ENCODE measurements at places on chromosomes 11 and 22.

DNA sequence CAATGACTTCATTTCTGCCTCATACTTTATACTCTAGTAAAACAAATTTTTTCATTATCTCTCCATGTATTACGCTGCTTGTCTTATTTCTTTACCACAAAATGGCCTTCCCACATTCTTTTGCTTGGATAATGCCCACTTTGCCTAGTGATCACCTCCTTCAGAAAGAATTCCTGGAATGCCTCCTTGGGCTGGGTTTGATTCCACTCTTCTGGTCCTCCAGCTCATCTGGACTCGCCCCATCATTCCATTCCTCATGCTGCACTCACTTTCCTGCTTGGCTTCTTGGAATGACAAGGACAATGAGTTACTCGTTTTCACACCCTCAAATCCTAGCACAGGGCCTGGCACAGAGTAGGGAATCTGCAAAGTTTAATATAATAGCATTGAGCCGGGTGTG lies 475.1 kb upstream of the LARGE1 start:
- DNase-seq = no peak

- no peak for DNase-seq
These were observed 501 bp downstream of the CD151 start for GRCh38 chr11:833114-833791.

DNA sequence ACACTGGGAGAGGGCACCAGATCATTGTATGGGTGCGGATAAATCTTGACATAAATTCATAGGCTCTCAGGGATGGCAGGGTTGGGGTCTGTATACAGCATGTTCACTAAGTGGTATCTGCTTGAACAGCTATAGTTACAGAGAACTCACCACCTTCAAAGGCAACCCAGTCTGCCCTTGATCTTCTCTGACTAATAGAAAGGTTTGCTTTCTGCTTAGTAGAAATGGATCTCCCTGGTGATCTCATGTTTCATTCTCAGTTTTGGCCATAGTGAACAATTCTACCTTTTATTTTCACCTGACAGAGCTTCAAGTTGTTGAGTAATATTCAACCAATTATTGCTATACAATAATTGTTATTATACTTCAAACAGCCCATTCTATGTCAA lies 32.4 kb downstream of the CNTF start:
- no peak for DNase-seq

DNA sequence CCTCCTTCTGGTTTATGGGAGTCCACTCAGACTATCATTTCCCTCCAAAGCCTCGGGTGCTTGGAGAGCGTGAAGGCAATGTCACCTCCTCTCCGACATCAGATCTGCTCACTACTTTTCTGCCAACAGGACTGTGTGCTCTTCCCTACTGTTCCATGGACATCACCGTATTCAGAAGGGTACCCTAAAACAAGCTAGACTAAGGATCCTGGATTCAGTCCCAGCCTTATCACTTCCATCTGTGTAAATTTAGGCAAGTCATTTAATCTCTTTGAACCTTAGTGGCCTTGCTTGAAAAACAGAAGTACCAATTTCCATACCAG lies 78.2 kb downstream of the KCNC1 start:
- no peak for DNase-seq

GRCh38 chr11:66112601-66113499 lies 42.8 kb downstream of the PACS1 start:
- no peak for DNase-seq

DNA sequence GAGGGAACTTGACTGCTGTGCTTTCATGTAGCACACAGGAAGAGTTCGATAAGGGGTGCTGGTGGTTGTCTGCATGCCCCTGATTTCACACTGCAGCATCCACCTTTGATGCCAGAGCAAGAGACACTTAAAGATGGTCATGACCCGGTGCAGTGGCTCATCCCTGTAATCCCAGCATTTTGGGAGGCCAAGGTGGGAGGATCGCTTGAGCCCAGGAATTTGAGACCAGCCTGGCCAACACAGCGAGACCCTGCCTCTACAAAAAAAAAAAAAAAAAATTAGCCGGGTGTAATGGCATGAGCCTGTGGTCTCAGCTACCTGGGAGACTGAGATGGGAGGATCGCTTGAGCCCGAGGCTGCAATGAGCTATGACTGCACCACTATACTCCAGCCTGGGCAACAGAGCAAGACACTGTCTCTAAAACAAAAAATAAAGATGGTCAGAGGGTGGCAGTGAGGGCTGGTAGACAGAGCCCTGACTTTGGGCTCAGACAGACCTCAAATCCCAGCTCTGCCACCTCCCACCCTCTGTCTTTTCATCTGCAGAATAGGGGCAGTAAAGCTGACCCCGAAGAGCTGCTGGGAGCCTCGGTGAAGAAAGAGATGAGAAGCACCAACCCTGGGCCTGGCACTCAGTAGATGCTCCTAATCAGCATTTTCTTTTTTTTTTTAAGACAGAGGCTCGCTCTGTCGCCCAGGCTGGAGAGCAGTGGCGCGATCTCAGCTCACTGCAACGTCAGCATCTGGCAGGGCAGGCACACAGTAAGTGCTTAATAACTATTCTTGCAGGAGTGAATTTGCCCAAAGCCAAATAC lies 17.7 kb downstream of the VWCE start:
- no peak for DNase-seq

GRCh38 chr22:23789638-23790037 lies 2.9 kb downstream of the SMARCB1 start:
- DNase-seq = no peak

DNA sequence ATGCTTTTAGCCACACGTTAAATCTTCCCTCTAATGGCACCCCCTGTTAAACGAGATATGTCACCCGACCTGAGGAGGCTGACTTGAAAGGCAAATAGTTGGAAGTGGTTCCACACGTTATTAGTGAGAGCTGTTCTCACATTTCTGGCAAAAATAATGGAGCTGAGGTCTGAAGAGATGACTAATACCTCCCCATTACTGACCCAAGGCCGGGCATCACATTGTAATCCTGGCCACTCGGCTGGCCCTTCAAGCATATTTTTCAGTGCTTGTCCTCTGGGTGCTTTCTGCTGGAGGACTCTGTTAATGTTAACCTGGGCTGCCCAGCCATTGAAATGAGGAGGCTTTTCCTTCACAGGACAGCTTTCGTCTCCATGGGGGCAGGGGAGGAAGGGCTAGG lies 260.0 kb upstream of the CADM1 start:
- no peak for DNase-seq

GRCh38 chr11:11267312-11267711 lies 85.7 kb downstream of the CSNK2A3 start:
- no peak for DNase-seq

DNA sequence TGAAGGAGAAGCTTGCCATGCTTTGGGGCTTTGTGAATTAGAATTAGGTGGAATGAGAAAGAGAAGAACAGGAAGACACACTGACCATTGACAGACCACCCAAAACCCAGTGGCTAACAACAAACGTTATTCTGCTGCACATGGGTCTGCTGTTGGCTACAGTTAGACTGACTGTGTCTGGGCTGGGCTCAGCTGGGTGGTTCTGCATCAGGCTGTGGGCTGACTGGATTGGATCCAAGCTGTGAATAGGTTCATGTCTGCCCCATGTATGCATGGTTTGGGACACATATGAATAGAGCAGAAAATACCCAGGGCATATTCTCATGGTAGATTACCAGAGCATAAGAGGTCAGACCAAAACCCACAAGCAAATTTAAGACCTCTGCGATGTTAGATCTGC lies 11.7 kb upstream of the LDLRAD3 start:
- no peak for DNase-seq

GRCh38 chr11:96448225-96448624 lies 58.4 kb downstream of the JRKL start:
- no peak for DNase-seq

GRCh38 chr11:11451501-11452005 lies 98.5 kb upstream of the CSNK2A3 start:
- no peak for DNase-seq

DNA sequence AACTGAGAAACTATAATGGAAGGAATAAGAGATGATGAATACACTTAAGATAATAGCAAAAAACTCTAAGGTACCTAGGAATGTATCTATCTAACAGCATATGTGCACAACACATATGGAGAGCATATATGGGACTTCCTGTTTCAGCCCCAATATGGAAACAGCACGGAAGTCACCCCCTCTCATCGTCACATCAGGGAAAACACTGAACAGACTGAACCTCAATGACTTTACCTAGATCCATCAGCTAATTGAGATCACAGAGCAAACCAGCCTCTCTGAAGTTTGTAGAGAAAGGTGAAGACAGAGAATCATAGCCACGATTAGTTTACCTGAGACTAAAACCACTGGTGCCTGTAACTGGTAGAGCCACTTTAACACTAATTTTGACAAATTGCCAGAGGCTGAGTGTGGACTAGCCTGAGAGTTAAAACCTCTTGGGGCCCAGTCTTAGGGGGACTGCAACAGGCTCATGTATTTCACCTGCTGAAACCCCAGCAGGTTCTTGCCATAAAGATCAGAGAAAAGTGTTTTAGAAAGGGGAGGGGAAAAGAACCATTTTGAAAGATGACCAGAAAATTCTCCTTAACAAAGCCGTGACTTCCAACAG lies 722.6 kb downstream of the TBC1D22A start:
- no peak for DNase-seq

- DNase-seq = no peak
These were observed 44.9 kb upstream of the TENM4 start for GRCh38 chr11:79485694-79486093.

DNA sequence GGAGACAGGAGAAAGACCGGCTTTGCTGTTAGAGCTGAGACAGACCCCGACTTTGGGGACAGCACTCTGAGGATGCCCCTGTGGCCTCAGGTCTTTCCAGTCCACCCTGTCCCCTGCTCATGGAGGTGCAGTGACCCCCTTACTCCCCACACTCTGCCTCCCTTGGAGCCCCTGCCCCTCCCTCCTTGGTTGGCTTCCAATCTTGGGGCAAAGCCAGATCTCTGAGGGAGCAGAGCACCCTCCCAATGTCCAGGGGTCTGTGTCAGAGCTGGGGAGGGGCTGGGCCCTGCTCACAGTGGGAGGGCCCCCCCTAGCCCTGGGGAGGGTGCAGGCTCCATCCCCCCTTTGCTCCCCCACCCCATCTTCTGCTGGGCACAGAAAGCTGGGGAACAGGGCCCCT lies 50.0 kb downstream of the IGLL1 start:
- DNase-seq = no peak

GRCh38 chr11:127965939-127966668 lies 621.3 kb downstream of the ETS1 start:
- DNase-seq = no peak

DNA sequence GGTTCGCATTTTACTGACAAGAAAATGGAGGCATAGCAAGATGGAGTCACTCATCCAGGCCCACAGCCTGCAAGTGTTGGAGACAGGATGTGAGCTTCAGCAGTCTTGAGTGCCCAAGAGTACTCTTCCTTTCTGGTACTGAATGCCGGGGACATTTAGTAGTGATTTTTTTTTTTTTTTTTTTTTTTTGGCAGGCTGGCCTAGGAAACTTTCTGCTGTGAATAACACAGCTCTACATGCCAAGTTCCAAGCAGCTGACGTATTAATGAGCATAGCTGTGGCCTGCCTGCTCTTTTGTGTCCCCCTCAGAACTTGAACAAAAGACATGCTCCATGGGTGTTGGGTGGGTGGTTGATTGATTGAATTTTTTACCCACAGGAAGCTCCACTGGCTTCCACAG lies 195.5 kb upstream of the CADM1 start:
- DNase-seq = no peak

DNA sequence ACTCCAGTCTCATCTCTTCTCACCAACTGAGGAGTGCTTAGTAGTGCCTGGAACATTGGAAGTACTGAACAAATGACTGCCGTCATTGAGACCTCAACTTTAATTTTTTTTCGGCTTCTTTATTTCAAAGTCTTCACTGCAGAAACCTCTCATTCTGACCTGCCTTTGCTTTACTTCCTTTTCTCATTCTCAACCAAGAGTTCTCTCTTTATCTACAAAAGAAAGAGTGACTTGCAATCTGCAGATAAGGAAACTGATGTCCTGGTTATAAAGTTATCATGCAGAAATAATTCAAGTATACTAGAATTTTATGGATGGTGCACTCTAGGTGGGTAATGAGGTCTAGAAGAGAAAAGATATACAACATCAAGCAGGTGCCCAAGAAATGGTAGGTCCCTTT lies 1.2 kb upstream of the EED start:
- DNase-seq = no peak

DNA sequence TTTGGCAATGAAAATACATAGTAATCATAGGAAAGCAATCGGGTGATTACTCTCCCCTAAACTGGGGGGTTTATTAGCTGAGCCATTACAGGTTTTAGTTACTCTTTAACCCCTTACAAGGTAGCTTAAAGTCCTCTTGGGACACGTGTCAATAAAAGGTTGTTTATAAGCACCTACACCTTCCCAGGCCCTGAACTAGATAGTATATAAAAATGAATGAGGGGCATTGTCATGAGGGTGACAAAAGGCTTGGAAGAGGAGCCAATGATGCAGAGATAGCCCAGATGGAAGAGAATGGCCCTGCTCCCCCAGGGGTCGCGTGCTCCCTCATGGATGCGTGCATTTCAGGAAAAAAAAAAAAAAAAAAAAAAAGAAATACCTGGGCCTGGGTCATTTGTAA lies 276.9 kb downstream of the TBC1D22A start:
- no peak for DNase-seq

GRCh38 chr11:36037031-36037430 lies 93.2 kb downstream of the LDLRAD3 start:
- DNase-seq = no peak

GRCh38 chr11:119249671-119250010 lies 43.5 kb downstream of the CBL start:
- DNase-seq = no peak

- no peak for DNase-seq
These were observed 53.9 kb upstream of the RCE1 start for GRCh38 chr11:66789097-66789890.

DNA sequence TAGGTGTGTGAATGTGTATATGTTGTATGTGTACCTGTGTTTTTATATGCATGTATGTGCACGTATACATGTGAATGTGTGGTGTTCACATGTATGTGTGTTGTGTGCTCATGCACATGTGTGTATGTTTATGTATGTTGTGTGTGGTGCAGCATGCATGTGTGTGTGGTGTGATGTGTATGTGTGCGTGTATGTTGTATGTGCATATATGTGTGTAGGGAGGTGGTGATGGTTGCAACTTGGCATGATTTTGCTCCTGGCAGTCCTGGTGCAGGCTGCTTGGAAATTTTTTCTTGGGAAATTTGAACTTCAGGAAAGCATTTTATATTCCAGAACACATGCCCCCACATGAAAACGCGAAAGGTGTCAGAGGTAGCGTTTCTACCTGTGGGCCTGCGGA lies 1177.8 kb downstream of the TBC1D22A start:
- no peak for DNase-seq

DNA sequence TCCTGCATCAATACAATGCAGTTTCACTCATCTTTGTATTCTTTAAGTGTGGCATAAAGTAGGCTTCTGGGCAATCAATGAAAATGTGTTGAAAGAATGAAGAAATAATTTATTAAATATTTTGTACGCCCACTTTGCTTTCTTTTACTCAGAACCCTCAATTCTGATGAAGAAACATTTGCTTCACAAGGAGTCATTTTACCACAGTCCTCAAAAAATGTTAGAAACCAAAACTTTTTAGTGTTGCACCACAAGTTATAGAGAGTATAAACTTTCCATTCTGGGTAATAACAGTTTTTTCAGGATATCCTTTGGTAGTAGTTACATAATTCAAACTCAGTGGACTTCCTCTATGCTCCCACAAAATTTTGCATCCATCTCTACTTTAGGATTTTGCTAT lies 360.5 kb downstream of the DLG2 start:
- no peak for DNase-seq

GRCh38 chr11:67165623-67166022 lies 46.6 kb downstream of the KDM2A start:
- no peak for DNase-seq
